ENCODE measurements at places on chromosomes 12 and 14.

GRCh38 chr14:52235434-52235833, 32.1 kb upstream of the PTGDR start:
- DNase-seq = no peak

DNA sequence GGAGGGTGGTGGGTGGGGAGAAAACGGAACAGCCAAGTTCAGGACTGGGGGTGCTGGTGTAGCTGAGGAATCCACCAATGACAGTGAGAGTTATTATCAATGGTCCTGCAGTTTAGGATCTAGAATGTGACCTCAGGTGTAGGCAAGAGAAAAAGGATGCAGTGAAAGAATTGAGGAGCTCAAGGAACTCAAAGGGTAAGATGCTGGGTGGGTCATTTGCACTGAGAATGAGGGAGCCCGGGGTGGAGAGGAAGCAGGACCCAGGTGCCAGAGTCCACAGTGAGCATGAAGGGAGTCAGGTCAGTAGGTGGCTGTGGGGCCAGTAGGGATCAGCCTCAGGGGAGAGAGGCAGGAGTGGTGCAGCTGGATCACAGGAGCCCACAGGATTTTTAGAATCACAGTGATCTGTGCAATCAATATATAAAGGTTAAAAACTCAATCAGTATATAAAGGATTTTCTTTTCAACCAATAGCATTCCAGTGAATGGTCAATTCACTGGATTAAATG, 3.2 kb upstream of the KRT7 start:
- no peak for DNase-seq

- DNase-seq = no peak
Observed at GRCh38 chr12:131221061-131221956, 267.6 kb downstream of the ADGRD1 start.

GRCh38 chr14:99735189-99736135, 51.4 kb downstream of the CYP46A1 start:
- no peak for DNase-seq

GRCh38 chr14:36313206-36313605, 7.2 kb downstream of the MBIP start:
- no peak for DNase-seq

DNA sequence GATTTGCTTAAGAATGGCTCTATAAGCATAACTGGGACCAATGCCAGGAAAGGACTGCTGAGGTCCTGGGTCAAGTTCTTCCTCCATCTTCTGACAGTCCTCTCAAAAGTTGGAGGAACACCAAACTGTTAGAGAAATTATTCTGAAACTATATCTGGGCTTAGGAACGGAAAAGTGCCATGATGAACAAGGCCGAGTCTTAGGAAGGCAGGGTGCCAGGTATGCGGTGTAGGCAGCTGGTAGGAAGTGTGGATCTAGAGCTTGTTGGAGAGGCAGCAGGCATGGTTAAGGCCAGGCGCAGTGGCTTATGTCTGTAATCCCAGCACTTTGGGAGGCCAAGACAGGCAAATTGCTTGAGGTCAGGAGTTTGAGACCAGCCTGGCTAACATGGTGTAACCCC, 7.7 kb downstream of the GNPTAB start:
- DNase-seq = no peak

- DNase-seq = no peak
Observed at GRCh38 chr12:41442896-41443295, 254.8 kb downstream of the PDZRN4 start.

- no peak for DNase-seq
Observed at GRCh38 chr14:75648066-75648838, 12.4 kb downstream of the ERG28 start.

DNA sequence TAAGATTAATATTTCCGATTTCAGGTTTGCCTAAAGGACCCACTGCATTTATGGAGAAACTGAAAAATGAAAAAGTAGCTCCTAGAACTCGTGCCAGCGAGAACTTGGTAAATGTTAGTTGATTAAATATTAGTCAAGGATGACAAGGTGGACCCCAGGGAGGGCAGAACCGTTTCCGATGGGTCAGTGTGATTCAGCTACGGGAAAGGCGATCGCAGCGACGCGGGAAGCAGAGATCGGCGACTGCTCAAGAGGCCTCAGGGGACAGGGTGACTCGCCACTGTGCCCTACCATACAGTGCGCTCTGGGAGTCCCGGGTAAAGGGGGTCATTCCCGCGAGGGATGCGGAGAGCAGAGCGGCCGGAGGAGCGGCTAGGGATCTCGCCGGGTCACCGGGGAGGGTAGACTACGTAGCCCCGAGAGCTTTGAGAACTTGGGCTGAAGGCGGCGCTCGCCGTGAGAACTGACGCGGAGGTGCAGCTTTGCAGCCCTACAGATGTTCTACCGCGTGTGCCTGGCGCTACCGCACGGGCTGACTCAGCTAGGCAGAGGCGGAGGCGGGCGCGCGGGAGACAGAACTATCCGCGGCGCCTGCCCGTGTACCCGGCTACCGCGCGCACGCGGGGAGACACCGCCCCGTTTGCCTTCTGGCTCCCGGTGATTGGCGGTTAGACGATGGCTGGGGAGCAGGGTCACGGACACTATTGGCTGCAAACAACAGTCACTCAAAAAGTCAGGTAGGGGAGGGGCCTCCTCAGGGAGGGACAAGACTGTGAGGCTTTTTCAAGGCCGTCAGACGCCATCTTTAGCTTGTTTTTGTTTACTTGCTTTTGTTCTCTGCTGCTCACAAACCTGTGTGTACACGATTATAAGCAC, 3.2 kb downstream of the C14orf93 start:
- DNase-seq = peak; percentile 99

DNA sequence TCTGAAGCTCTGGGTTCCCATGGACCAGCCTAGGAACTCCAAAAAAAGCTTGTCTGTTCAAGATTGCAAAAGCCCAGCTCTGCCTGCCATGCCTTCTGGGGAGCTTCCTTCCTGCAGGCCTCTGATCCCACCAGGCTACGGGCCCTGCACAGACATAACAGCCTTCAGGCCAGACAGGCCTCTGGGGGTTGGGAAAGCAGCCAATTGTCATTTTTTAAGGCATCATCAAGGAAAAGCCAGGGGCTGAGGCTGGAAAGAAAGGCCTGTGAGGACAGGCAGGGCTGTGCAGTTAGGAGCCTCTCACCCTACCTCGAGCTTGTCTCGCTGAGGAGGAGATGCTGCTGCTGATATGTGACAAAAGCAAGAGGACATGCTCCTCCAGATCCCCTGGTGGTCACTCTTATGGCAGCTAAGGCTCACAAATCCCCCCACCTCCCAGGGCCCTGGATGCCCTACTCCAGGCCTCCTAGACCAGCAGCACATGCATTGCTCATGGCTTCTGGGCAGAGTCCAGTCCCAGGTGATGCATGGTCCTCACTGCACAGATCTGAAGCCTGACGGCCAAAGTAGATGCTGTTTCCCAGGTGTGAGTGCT, 2.9 kb downstream of the TMEM229B start:
- DNase-seq = peak; percentile 67

DNA sequence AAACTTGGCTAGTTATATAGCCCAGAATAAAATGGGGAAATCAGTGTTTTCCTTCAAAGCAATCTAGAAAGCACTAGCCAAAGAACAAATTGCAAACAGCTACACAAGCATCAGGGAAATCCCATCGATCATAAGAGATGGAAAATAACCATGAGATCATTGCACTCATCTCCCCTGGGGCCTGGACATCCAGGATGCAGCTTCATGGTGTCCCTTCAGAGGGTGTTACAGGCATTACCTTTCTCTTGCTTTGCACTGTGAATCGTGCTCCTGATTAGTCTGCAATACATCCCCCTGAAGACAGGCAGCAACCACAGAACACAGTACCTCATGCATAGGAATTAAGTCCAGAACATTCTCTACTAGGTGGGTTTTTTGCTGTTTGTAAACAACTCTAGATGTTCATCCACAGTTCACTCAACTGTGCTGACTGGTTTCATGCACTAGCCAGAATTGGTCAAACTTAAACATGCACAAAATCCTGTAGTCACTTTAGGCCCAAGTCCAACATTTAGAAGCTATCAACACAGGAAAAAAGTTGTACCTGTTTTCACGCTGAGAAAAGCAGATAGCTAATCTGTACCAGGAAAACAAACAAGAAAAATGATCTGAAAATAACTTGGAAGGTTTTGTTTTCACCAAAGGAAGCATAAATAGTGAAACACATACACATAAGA, 120.1 kb downstream of the ZFP36L1 start:
- DNase-seq = no peak

DNA sequence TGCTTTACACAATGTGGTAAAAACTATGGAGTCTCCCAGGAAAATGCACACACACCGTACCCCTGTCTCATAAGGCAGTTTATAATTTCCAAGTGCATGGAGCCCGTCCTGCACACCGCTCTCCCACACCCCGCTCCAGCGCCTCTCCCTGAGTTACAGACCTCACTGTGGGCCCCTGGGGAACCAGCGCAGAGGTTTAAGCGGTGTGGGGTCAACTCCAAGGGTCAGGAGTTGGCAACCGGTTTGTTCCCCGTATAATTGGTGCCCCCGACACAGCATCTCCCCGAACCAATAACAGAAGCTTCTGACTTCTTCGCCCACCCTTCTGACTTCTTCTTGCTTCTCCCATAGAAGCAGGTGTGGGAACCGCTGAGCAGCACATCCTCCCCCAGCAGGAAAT, 58.4 kb upstream of the DDX11 start:
- DNase-seq = no peak

Measured in Kasumi-1 (cell line).